ENCODE measurements at places on chromosomes 6 and 20.

GRCh38 chr20:19231359-19232035, 19.1 kb downstream of the SLC24A3 start:
- no peak for DNase-seq

- no peak for DNase-seq
Measured at GRCh38 chr6:21946298-21946783, 350.5 kb downstream of the PRL start.

DNA sequence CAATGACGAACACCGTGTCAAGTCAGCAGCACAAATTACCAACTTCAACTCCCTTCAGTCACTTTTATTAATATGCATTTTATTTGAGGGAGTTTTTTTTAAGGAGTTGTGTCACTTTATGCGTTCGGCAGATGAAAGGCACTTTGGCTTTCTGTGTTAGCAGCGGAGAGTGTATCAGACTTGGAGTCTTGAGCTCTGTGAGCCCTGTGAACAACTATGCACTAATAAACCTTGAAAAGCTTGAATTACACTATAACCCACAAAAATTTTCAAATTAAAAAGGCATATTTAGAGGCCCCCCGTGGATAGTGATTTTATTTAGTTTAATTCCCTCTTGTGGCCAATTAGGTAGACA, 335.3 kb upstream of the NT5E start:
- DNase-seq, result no peak

GRCh38 chr6:111792914-111793700, 80.1 kb downstream of the FYN start:
- DNase-seq, result no peak

DNA sequence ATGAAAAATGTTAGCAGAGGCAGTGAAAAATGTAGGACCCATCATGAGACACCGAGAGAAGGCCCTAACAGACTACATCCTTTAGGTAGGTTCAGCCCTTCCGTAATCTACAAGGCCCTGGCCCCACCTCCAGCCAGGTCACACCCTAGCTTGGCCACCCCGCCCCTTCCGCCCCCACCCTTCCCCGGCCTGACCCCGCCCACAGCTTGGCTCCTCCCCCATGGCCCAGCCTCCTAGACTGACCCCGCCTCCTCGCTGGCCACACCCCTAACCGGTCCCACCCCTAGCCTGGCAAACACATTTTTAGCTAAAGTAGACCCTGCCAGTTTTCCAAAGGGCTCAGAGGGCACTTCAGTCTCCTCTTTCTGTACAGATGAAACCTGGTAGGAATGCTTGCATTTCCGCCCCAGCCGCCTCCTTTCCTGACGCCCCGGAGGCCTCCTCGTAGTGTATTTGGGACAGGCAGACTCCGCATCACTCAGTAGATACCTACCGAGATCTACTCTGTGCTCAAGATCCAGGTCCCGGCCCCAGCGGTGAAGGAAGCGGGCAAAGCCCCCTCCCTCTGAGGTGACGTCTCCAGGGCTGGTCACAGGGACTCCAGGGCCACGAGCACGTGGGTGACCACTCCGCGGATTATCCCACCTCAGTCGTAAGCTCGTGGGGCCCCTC, 443.5 kb downstream of the PREX1 start:
- no peak for DNase-seq

GRCh38 chr6:148857798-148858390, 111.1 kb downstream of the UST start:
- no peak for DNase-seq

DNA sequence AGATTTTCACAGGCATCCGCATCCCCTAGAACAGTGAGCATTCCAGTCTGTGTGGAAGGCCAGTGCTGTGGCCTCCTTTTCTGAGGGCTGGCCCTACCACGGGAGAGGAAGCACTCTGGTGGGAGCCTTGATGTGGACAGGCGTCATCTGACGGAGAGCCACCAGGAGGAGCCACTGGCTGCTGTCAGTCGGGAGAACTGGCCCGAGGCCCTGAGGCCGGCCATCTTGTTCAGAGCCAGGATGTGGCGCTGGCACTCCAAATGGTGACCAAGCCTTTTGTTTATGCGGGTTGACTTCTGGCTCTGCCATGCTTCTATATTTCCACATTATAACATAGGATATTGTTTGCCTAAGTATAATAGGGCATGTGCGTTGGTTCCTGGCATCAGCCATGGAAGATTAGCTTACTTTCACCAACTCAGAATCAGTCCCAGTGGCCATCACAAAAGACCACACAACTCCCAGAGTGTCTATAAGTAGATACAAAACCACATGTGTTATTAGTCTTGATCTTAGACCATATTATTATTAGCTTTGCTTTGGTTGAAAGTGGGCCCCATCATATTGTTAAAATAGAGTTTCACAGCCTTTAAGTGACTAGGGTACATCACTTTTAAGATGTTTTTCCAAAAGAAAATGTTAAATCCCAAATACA, 273.9 kb upstream of the TAB2 start:
- DNase-seq, result no peak

DNA sequence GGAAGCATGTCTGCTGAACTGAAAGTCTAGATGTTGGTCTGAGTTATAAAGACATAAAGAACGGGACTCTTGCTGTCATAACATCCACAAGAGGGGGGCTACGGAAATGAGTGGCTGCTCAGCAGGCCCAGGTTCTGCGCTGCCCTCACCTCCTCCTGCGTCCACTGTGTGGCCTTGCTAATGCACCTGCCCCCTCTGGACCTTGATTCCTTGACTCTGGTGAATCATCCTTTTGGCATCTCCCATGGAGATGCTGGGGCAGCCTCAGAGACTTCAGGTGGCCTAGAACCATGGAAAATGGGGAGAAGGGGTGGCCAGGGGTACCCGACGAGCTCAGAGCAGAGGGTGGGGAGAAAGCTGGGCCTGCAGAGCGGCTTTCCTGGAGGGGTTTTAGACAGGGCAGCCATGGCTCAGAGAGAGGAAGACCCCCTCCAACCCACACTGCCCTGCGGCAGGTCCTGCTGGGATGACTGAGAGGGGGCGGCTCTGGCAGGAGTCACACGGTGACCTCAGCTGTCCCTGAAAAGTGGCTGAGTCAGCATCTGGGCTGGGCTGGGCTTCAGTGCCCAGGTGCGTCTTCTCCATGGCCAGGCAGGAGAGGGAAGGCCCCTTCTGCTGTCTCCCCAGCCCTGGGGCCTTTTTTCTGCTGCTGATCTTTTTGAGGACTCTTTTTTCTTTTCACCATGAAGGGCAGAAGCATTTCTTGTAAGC, 46.9 kb downstream of the DLGAP4 start:
- DNase-seq, result no peak

DNA sequence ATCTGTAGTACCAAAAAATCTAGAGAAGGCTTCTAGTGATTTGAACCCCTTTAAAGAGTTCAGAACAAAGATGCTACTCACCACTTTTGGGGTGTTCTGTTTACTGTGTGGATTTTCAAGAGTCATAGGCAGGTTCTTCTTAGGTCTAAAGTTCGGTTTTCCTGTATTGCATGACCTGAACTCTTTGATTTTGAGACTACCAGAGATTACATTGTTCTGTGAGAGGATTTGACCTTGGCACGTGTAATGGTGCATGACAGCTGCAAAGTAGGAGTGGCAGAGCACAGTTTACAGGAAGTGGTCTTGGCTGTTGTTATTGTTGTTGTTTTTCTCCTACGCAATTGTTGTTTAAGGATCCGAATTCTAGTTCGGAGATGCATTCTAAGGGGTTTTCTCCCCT, 592.7 kb downstream of the EPHA7 start:
- DNase-seq, result no peak

- DNase-seq, result peak; percentile 40
Measured at GRCh38 chr6:166904101-166904746, 52.1 kb downstream of the RNASET2 start.

DNA sequence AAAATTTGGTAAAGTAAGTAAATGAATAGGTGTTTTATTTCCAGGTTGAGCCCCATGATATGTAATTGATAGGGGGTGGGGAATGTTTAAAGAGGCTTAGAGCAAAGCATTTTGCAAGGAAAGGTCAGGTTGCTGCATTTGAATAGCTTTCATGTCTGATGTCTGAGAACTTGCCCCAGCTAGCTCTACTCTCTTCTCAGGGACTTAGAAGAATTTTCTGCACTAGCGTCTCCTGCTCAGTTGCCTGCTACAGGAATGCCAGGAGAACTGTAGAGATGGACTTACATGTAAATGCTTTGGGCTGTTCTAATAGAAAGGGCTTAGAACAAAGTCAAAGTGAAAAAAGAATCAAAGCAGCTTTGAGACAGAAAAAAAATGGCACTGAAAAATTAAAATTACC, 35.5 kb downstream of the TRMT6 start:
- no peak for DNase-seq

DNA sequence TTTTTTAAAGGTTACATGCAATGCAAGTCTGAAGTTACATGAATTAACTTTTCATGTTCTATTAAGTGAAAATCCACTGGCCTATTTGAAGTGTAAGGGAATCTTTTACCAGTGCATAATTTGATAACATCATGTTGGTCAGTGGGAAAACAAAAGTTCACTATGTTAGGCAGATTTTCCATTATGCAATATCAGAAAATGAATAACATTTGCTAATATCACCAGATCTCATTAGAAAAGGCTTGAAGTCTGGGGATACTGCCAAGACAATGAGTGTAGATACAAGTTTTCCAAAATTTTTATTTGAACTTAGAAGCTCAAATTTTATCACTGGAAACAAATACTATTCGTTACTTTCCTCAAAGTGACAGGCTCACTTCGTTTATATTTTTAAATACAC, 296.4 kb upstream of the CDH4 start:
- DNase-seq, result no peak

DNA sequence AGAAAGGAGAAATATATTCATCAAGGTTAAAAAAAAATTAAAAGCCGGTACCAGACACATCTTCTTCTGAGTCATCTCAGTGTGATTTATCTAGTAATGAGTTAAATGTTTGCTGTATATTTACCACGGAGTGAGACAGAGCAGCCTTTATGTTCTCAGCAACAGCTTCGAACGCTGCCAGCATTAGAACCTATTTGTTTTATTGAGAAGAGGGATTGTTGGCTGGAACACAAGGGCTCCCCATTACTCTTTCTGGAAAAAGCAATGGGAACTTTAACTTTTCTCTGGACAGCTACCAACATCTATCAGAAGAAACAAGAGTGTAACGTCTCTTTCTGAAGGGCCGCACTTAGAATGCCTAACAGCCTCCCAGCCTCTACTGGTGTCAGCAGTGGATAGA, 105.3 kb upstream of the TAB2 start:
- peak; percentile 35 for DNase-seq

- DNase-seq, result no peak
Measured at GRCh38 chr6:169626649-169627048, 75.2 kb downstream of the WDR27 start.

DNA sequence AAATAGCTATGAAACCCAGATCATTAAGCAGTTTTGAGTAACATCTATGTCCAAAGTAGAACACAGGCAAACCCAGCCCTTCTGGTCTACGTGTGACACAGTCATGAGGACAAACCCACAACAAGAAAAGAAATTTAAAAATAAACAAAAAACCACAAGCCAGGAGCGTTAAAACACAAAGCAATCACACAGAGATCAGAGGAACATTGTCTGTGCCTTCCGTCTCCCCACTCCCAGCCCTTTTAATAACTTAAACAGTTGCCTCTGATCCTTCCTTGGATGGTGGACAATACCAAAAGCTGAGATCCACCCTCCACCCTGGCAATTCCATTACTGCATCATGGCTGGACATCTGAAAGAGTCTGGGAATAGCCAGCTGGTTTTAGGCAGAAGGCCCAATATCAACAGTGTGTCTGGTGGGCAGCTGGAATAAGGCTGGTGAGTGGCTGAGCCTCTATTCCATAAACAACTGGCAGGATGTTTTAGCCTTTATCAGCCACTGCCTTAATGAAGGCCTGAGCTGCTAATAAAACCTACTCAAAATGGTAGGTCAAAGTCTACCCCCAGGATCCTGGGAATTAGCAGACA, 15.7 kb upstream of the LAMA4 start:
- no peak for DNase-seq

- DNase-seq, result no peak
Measured at GRCh38 chr20:18430172-18430826, 36.5 kb downstream of the DZANK1 start.

- DNase-seq, result no peak
Measured at GRCh38 chr20:24755411-24755922, 193.6 kb upstream of the CST7 start.

GRCh38 chr6:165718491-165718891, 55.5 kb upstream of the PDE10A start:
- DNase-seq, result no peak

DNA sequence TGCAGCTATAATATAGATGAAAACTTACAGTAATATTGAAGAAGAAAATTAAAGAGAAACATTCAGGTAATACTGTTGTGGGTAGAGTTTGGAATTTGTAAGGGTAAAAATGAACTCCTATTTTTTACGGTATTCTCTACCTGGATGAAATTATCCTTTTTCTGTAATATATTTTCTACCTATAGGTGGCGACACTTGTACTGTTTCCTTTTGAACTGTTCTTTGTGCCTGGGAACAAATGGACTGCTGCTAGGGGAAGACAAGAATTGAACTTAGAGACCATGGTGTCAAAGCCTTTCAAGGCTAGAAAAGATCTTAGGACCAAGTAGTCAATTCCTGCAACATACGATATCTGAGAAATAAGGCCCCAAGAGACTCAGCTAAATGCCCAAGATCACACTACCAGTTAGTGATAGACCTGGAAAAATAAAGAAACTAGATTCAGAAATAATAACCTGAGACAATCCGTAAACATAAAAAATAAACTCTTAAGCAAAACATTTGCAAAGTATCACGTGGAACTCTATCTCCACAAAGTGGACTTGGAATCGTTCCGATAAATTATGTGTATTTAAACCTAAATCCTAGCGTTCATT, 383.8 kb downstream of the TFAP2A start:
- peak; percentile 13 for DNase-seq

GRCh38 chr20:21315138-21315537, 12.0 kb downstream of the XRN2 start:
- no peak for DNase-seq

GRCh38 chr20:38555395-38555794, 25.6 kb upstream of the ADIG start:
- no peak for DNase-seq

DNA sequence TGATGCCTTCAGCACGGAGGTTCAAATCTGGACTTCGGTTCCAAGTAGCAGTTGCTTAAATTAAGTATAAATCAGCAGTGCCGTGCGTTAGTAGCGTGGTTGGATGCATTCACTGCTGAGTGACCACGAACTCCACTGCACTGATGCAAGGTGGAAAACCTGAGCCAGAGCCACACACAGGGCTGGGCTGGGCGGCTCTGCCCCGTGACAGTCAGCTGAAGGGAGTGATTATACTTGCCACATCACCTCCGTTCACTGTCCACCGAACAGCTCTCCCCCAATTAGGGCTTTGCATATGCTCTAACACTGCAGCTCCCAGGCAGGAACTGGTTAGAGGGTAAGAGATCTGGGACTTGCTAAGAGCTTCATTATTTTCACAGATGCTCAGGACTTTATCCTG, 22.2 kb downstream of the PPP1R3G start:
- no peak for DNase-seq

DNA sequence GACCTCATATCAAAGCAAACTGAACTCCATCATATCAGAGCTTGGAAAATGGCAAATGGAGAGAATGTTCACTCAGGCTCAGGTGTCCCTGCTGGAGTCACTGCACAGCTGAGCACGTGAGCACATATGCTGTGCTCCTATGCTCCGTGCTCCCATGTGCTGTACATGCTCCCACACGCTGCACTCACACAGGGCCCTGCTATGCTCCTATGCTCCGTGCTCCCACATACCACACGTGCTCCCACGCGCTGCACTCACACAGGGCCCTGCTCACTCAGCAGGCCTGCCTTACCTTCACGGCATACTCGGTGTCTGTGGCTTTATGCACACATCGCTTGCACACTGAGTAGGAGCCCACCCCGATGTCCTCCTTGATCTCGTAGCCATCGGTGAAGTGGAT, 65.7 kb upstream of the MPC1 start:
- DNase-seq, result no peak

GRCh38 chr6:169650959-169651292, 50.9 kb downstream of the WDR27 start:
- DNase-seq, result no peak
